ENCODE measurements at places on chromosomes 6 and 20.
A peak's percentile ranks its signal among the peaks of the same experiment; 100 is the strongest.

DNA sequence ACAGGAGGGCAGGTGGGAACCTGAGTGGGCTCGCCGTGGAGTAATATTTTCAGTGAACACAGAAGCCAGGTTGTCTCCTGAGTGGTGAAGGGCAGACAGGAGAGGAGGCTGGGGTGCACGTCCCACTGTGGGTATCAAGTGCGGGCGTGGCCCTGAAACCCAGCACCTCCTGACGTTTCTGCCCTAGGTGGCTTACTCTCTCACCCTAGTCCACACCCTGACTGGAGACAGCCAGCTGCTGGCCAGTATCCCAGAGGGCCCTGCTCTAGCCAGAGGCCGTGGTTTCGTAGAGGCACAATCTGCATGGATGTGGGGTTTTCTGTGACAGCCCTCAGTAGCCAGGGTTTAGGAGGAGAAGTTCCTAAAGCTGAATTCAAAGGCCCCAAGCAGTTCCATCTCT is 86.7 kb downstream of the TRERF1 start:
- no peak for DNase-seq

GRCh38 chr20:44431502-44432234 is 44.0 kb upstream of the TTPAL start:
- DNase-seq: no peak

GRCh38 chr6:114096561-114097172 is 125.7 kb upstream of the HDAC2 start:
- peak; percentile 30 for DNase-seq

- DNase-seq: no peak
Observed at GRCh38 chr6:159753081-159753872, 8.6 kb upstream of the ACAT2 start.

DNA sequence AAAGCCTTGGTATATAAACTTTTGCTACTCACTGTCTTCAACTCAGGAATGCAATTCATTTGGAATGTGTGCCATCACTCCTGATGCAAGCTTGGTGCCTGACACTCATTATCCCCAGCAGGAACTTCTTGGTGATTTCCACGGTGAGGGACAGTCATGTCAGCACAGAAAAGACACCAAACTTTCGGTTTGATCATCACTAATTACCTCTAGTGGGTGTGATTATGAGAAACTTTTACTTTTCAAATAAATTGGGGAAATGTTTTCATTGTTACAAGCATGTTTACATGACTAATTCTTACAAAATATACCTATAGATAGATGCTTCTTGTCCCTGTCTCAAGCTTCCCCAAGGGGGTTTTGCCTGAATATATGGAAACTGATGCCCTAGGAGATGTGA is 40.9 kb downstream of the RPP40 start:
- DNase-seq: no peak

DNA sequence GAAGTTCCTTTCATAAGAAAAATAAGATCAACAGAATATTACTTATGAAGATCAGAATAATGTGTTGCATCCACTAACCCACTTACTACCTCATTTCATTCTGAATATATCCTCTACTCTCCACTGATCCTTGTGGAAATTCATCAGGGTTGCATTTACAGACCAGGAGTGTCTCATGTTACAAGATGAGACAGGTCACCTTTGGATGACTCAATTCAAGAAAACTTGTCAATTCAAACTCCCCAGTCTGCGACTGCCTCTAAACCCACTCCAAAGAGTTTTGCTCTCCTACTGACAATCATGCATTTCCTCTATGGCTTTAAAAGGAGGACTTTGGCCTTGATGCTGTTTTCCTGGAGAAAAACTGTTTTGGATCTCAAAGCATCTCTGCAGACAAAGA is 68.4 kb downstream of the ID4 start:
- no peak for DNase-seq

DNA sequence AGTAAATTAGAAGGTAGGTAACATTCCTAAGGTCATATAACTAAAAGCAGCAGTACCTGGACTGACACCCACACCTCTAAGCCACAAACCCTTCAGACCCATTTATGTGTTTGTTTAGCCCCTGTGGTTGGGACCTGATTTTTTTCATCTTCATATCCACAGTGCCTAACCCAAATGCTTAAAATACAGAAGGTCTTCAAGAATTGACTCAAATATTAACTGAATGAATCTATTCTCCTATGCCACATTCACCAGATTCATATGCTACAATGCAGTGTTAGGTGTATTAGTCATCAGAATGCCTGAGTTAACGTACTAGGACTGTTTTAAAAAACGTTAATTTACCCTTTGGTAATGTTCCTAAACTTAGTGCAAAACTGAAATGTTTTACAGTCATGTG is 124.8 kb downstream of the AHI1 start:
- DNase-seq: no peak

DNA sequence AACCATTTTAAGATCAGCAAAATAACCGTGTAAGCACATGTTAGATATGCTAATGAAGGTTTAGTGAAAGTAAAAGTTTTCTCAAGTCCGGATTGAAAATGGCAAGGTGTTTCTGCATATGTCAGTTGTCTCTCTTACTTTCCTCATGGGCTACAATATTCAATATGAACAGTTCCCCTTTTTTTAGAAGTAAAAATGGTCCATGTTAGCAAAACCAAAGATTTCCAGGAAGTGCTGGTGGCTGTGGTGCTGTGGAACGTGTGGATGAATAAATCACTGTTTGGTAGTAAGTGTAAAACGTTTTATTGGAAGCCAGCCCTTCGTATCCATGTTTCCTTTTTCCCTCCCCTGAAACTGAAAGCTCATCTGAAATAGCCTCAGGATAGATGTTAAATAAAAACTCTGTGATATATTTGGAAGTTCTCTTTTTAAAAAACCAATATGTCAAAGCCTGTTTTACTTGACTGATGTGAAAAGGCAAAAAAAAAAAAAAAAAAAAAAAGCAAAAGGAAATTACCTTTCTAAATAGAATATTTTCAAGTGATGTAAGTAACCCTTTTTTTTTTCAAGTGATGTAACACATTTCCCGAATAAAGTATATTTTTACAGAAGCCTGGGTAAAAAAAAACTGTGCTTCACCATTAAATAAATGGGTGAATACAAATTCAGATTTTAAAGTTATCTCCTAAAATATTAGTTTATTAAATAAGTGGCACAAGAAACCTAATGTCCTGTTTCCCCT is 41.9 kb downstream of the PLEKHG1 start:
- DNase-seq: peak; percentile 30
